Activated CD4-positive, alpha-beta T cell treated with anti-CD3 and anti-CD28 coated beads for 36 hours (primary cell): ENCODE measurements at places on chromosomes 4 and X. TPM values are rescaled to one million over a fixed set of nuclear protein-coding genes. Genes with fewer than 3 reads are reported as not detected.

DNA sequence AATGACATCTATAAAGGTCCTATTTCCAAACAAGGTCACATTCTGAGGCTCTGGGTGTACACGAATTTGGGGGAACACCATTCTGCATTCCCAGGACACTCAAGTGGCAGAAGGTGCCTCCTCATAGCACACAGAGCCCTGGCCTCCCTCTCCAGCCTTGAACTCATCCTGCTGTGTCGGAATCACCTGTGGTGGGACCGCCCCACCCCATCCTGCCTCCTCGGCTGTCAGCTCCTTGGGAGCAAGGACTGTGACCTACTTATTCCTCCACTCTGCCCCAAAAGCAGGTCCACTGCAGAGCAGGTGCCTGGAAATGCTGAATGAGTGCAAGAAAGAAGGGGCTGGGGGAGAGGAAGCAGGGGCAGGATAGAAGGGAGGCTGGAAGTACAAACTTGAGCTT is 33.5 kb downstream of the HTRA3 start:
- no peak overlapping the region for H3K27ac ChIP-seq
- H3K4me3 ChIP-seq, result no peak overlapping the region
- no peaks in the 10 kb centered on the region for H3K4me1 ChIP-seq

GRCh38 chr4:141248029-141248428 is 27.3 kb downstream of the ZNF330 start:
- H3K36me3 ChIP-seq, result no peaks in the 10 kb centered on the region
- peaks cover 2% of the 10 kb centered on the region for H3K27me3 ChIP-seq
- no peaks in the 10 kb centered on the region for H3K4me1 ChIP-seq
- no peak overlapping the region for H3K4me3 ChIP-seq
- no peak for DNase-seq

GRCh38 chr4:2824836-2825381 is 18.7 kb upstream of the ADD1 start:
- no peak for DNase-seq
- no peaks in the 10 kb centered on the region for H3K27me3 ChIP-seq
- peaks cover 33% of the 10 kb centered on the region for H3K36me3 ChIP-seq
- H3K27ac ChIP-seq, result no peak overlapping the region
- no peaks in the 10 kb centered on the region for H3K4me1 ChIP-seq
- H3K4me3 ChIP-seq, result no peak overlapping the region

DNA sequence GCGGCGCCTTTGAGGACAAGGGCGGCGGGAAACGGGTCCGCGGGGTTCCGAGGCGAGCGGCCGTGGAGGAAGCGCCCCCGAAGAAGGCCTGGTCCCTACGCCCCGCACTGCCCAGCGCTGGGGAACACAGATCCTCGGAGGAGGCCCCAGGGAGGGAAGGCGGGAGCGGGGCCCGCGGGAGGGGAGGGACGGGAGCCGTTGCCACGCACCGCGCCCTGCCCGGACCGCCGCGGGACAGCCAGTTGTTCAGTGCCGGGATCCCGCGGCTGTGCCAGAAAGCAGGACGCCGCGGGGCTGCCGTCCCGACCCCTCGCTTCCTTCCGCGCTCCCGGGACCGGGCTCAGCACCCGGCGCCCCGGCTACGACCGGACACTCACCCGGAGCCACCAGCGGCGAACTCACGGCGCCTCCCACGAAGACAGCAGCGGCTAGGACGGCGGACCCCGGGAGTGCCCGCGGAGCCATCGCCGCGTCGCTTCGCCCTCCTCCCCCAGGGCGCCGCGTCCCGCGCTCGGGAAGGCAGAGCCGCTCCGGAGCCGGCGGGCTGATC is 278 bp downstream of the RELL1 start:
- peak overlapping the region; percentile 84 for H3K4me3 ChIP-seq
- peak overlapping the region; percentile 94 for H3K27ac ChIP-seq
- peaks cover 5% of the 10 kb centered on the region for H3K36me3 ChIP-seq
- H3K27me3 ChIP-seq, result no peaks in the 10 kb centered on the region
- peaks cover 35% of the 10 kb centered on the region for H3K4me1 ChIP-seq
- peak; percentile 65 for DNase-seq

VSIG4 gene
- not detected for total RNA-seq

DNA sequence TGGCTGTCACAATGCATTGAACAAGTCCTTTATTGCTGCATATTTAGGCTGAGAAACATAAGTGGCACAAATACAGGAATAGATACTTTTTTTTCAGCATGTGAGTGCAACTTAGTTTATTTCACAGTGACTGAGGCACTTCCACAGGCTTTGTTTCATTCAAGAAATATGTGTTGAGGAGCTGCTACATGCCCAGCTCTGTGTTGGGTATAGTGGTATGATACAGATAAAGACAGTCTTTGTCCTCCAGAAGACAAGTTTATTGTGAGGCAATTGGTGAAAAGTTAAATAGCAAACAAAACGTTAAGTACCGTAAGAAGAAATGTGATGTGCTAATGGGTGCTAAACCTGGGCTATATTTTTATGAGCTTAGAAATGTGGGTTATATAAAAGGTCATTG is 186.4 kb downstream of the SPRY1 start:
- H3K27me3 ChIP-seq, result no peaks in the 10 kb centered on the region
- no peak overlapping the region for H3K27ac ChIP-seq
- no peak overlapping the region for H3K4me3 ChIP-seq
- no peak for DNase-seq
- peaks cover 2% of the 10 kb centered on the region for H3K36me3 ChIP-seq

DNA sequence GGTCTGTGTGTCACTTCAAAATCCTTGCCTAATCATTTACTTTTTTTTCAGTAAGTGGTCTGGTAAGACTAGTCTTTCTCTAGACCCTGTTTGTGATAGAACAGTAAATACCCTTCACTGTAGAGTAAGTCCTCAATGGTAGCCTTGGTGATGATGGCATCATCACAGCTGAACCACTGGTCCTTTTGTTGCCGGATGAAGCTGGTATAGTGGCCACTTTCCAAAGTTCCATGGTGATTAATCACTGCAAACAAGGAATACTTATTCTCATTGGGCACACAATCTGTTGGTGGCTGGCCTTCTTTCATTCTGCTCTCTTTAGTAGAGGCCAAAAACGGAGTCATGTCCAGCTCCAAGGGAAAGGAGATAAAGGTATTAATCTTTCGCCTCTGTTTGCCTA is 2.9 kb downstream of the USP51 start:
- no peaks in the 10 kb centered on the region for H3K27me3 ChIP-seq
- H3K4me3 ChIP-seq, result no peak overlapping the region
- DNase-seq, result no peak
- H3K4me1 ChIP-seq, result peaks cover 20% of the 10 kb centered on the region

- no peak overlapping the region for H3K27ac ChIP-seq
- H3K4me3 ChIP-seq, result no peak overlapping the region
These were observed 83.4 kb upstream of the LRPAP1 start for GRCh38 chr4:3615386-3616286.

HMX1 gene
- not detected for total RNA-seq

- no peak overlapping the region for H3K27ac ChIP-seq
- no peaks in the 10 kb centered on the region for H3K27me3 ChIP-seq
- H3K4me3 ChIP-seq, result no peak overlapping the region
- H3K36me3 ChIP-seq, result no peaks in the 10 kb centered on the region
These were observed 35.8 kb downstream of the ATXN3L start for GRCh38 chrX:13283950-13284546.

DNA sequence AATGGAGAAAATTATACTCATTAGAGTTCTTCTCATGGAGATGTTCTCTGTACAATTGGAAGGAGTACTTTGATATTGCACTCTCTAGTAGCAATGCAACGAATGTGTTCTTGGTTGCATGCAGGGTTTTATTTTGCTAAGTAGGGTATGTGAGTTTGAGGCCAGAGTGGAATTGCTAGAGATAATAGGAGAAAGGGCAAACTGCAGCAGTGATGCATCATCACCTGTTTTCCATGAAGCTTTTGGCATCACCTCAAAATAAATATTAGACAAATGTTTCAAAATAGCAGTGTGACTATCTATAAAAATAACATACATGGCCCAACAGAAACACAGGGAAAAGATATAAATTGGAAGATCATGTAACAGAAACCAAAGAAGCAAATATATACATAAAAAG is 93.3 kb downstream of the TIGD2 start:
- no peak overlapping the region for H3K4me3 ChIP-seq
- no peak for DNase-seq
- no peak overlapping the region for H3K27ac ChIP-seq
- no peaks in the 10 kb centered on the region for H3K36me3 ChIP-seq
- no peaks in the 10 kb centered on the region for H3K4me1 ChIP-seq
- peaks cover 3% of the 10 kb centered on the region for H3K27me3 ChIP-seq

- H3K4me1 ChIP-seq, result peaks cover 38% of the 10 kb centered on the region
- no peaks in the 10 kb centered on the region for H3K27me3 ChIP-seq
- H3K4me3 ChIP-seq, result peak overlapping the region; percentile 73
- peak; percentile 48 for DNase-seq
- no peaks in the 10 kb centered on the region for H3K36me3 ChIP-seq
- peak overlapping the region; percentile 91 for H3K27ac ChIP-seq
These were observed 27.0 kb upstream of the TMEM131L start for GRCh38 chr4:153438916-153439756.

SHISA3 gene
- total RNA-seq, result not detected

GPRASP3 gene
- total RNA-seq, result 1.0 TPM

GRCh38 chr4:51878431-51878830 is 35.5 kb downstream of the DCUN1D4 start:
- no peaks in the 10 kb centered on the region for H3K4me1 ChIP-seq
- H3K4me3 ChIP-seq, result no peak overlapping the region
- no peak for DNase-seq
- no peak overlapping the region for H3K27ac ChIP-seq
- H3K27me3 ChIP-seq, result no peaks in the 10 kb centered on the region

FHIP1A gene
- total RNA-seq, result 0.39 TPM

GRCh38 chrX:21723084-21723483 is 34.8 kb downstream of the SMPX start:
- no peak overlapping the region for H3K27ac ChIP-seq
- DNase-seq, result peak; percentile 12
- H3K4me3 ChIP-seq, result no peak overlapping the region
- H3K36me3 ChIP-seq, result no peaks in the 10 kb centered on the region
- no peaks in the 10 kb centered on the region for H3K4me1 ChIP-seq

C4orf50 gene
- 0.05 TPM for total RNA-seq

CENPE gene
- 42.4 TPM for total RNA-seq

DNA sequence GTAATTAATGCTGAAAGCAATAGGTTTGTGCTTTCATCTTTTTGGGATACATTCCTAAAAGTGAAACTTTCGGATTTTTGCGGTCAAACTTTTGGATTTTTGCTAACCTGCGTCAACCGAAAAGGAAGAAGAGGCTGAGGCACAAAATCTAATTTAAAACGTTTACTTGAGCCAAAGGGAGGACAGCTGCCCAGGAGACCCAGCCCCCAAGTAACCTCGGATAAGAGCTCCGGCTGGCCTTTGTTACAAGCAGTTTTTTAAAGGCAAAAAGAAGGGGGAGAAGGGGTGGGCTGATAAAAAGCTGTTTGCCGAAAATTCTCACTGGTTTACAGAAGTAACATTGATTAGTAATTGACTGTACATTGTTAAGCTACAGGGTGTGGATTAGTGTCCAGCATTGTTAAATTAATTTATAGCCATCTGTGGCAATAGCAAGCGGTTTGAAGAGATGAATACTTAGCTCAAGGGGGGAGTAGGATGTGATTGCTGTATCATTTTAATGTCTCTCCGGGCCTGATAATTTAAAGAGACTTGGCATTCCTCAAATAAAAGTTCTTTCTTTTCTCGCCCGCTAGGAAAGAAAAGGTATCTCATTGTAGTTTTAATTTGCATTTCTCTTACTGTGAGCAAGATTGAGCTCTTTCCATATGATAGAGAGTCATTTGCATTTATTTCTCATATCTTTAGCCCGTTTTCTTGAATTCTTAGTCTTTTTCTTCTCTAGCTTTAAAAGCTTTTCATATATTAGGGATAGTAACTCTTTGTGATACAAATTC is 59.1 kb upstream of the USP9X start:
- no peaks in the 10 kb centered on the region for H3K36me3 ChIP-seq
- no peaks in the 10 kb centered on the region for H3K4me1 ChIP-seq
- H3K27me3 ChIP-seq, result no peaks in the 10 kb centered on the region
- no peak overlapping the region for H3K27ac ChIP-seq
- DNase-seq, result no peak
- no peak overlapping the region for H3K4me3 ChIP-seq

ASB11 gene
- total RNA-seq, result not detected

GRCh38 chr4:40333921-40334352 is 1.2 kb upstream of the CHRNA9 start:
- H3K27ac ChIP-seq, result no peak overlapping the region
- no peak overlapping the region for H3K4me3 ChIP-seq
- no peaks in the 10 kb centered on the region for H3K4me1 ChIP-seq
- no peaks in the 10 kb centered on the region for H3K36me3 ChIP-seq
- H3K27me3 ChIP-seq, result peaks cover under 1% of the 10 kb centered on the region

IQSEC2 gene
- 0.21 TPM for total RNA-seq

DNA sequence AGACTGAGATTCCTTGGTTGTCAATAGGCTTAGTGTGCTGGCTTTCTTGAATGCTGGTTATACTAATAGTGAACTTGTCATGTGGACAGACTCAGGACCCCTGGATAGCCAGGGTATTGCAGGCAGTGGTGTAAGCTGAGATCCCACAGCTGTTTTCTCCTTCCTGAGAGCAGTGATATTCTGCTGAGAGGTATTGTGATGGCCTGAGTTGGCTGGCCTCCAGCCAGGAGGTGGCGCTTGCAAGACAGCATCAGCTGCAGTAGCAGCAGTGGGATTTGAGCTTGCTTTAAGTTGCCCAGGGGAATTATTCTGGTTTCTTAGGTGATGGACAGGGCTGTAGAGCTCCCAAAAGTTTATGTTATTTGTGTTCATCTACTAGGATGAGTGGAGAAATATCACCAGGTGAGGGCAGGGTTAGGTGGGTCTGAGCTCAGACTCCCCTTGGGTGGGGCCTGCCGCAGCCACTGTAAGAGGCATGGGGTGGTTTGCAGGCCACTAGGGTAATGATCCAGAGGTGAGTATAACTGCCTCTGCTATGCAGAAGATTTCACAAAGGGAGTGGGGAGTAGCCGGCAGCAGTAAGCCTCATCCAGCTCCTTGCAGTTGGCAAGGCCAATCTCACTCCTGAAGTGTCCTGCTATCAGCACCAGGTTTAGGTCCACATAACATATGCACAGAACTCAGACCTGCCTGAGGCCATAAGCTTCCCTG is 66.2 kb downstream of the IL15 start:
- no peaks in the 10 kb centered on the region for H3K36me3 ChIP-seq
- DNase-seq, result peak; percentile 37
- H3K27ac ChIP-seq, result no peak overlapping the region
- no peaks in the 10 kb centered on the region for H3K4me1 ChIP-seq
- H3K27me3 ChIP-seq, result peaks cover 2% of the 10 kb centered on the region

GRCh38 chr4:164379694-164380093 is 374.2 kb upstream of the SMIM31 start:
- no peak for DNase-seq
- no peaks in the 10 kb centered on the region for H3K36me3 ChIP-seq
- no peak overlapping the region for H3K27ac ChIP-seq
- peaks cover 3% of the 10 kb centered on the region for H3K4me1 ChIP-seq
- H3K4me3 ChIP-seq, result no peak overlapping the region
- H3K27me3 ChIP-seq, result peaks cover 39% of the 10 kb centered on the region
